ENCODE measurements at places on chromosomes 2 and 18. TPM values are rescaled to one million over a fixed set of nuclear protein-coding genes. Genes with fewer than 3 reads are reported as not detected.

The CPLX4 gene
- total RNA-seq, result not detected

The ATP6V1C2 gene
- 0.04 TPM for total RNA-seq

The UBXN2A gene
- total RNA-seq, result 10.0 TPM

The STAT4 gene
- total RNA-seq, result 4.3 TPM

The FBXO36 gene
- total RNA-seq, result 5.3 TPM

The RPIA gene
- total RNA-seq, result 7.9 TPM

The MEP1B gene
- not detected for total RNA-seq

The OR6B2 gene
- not detected for total RNA-seq

The LOXL3 gene
- total RNA-seq, result 2.0 TPM

The DES gene
- total RNA-seq, result 0.68 TPM

- no peak for DNase-seq
These were observed 152.8 kb downstream of the BCL11A start for GRCh38 chr2:60400462-60401246.

DNA sequence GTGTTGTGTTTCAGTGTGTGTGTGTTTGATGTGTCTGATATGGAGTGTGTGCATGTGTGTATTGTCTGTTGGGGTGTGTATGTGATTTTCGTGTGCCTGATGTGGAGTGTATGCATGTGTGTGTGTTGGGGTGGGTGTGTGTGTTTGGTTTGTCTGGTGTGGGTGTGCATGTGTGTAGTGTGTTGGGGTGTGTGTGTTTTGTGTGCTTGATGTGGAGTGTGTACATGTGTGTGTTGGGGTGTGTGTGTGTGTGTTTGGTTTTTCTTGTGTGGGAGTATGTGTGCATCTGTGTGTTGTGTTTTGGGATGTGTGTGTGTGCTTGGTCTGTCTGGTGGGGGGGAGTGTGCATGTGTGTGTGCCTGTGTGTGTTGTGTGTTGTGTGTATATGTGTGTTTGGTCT lies 247.4 kb upstream of the ST6GAL2 start:
- DNase-seq, result no peak

- peak; percentile 70 for DNase-seq
These were observed 32.8 kb upstream of the SLC14A1 start for GRCh38 chr18:45690975-45691815.

DNA sequence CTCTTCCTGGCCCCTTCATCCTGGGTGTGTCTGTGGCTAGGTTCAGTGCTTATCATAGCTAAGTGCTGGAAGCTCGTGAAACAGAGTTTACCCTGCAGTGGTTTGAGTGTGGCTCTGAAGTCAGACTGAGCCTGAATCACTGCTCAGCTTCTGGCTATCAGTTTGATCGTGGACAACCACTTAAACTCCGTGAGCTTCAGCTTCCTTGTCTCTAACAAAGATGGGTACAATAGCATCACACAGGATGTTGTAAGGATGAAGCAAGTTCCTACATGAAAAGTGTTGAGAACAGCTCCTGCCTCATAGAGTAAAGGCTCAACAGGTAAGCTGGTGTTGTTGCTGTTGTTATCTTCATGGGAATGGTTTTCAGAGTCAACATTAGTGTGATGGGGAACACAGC lies 210.3 kb downstream of the CLIP4 start:
- DNase-seq, result no peak

- DNase-seq, result no peak
These were observed 32.9 kb downstream of the EHD3 start for GRCh38 chr2:31266804-31267203.

DNA sequence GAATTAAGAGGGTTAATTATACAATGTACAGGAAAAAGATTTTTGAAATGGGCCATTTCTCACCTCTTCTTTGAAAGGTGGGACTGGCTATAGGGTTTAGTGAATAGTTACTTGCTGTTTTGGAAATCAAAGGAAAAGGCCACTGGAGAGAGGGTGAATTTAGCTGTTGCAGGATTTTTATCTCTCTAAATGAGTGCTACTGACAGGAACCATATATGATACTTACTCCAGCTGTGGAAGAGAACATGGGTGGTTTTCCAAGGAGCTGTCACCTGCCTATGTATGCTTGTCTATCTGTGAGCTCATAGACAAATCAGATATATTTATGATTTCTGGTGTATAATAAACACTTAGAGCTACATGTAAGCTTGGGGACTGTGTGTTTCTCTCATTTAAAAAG lies 430.4 kb downstream of the MTX2 start:
- no peak for DNase-seq

GRCh38 chr2:12068796-12069538 lies 322.5 kb downstream of the LPIN1 start:
- no peak for DNase-seq

DNA sequence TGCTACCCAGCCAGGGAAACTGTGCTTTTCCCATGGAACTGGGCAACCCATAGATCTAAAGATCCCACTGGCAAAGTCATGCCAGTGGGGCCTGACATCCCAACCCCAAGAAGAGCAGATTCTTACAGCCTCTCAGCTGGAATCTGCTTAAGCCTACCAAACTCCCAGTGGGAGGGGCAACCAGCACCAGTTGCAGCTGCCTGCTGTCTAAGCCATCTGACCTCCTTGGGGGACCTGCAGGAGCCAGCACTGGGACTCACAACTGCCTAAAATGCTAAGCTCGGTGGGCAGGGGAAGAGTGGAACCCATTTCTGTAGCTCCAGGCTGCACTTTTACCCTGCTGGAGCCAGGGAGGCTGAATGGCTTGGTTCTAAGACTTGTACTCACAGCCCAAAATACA lies 770.7 kb upstream of the SLC8A1 start:
- no peak for DNase-seq

- DNase-seq, result peak; percentile 80
These were observed 64.0 kb upstream of the CABLES1 start for GRCh38 chr18:23071285-23071684.

- DNase-seq, result no peak
These were observed 49.9 kb downstream of the SNED1 start for GRCh38 chr2:241048149-241048948.

- no peak for DNase-seq
These were observed 101.0 kb downstream of the GPD2 start for GRCh38 chr2:156537141-156537540.

DNA sequence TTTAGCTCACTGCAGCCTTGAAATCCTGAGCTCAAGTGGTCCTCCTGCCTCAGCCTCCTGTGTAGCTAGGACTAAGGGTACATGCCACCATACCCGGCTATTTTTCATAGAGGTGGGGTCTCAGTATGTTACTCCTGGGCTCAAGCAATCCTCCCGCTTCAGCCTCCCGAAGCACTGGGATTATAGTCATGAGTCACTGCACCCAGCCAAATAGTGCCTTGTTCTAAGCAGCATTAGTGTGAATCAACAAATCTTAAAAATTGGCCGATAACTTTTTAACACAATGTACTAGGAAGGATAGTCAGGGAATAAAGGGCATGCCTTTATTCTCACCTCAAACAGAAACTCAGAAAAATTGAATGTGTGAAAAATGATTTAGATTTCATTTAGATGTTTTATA lies 51.6 kb downstream of the XRCC5 start:
- no peak for DNase-seq

DNA sequence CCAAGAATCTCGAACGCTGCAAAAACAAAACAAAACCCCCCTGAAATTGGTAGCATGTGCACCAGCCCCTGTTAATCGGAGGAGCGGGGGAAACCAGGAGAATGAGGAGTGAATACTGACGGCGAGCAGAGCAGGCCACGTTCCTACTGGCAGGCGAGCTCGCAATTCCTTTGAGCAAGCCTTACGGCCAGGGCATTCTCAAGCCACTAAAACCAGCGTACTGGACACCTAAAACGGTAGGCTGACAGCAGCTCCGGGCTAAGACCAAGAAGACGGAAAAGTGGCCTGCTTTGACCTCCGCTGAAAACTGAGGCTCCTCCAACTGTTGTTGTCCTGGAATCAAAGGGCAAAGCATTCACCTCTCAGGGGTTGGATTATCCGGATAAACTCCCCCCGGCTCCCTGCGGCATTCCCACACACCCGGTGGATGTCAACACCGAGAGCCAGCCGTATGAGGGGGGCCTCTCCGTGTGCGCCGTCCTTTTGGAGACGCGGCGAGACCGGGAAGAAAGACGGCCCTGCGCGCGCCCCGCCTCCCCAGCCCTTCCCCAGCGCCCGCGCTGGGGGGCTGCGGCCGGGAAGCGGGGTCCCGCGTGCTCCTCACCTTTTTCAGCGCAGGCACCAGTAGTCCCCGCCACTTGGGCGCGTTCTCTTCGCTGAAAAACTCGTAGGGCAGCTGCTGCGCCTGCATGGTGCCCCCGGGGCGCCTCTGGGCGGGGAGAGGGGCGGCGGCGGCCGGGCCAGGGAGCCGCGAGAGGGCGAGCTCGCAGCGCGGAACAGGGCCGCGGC lies 925 bp downstream of the SOS1 start:
- no peak for DNase-seq

DNA sequence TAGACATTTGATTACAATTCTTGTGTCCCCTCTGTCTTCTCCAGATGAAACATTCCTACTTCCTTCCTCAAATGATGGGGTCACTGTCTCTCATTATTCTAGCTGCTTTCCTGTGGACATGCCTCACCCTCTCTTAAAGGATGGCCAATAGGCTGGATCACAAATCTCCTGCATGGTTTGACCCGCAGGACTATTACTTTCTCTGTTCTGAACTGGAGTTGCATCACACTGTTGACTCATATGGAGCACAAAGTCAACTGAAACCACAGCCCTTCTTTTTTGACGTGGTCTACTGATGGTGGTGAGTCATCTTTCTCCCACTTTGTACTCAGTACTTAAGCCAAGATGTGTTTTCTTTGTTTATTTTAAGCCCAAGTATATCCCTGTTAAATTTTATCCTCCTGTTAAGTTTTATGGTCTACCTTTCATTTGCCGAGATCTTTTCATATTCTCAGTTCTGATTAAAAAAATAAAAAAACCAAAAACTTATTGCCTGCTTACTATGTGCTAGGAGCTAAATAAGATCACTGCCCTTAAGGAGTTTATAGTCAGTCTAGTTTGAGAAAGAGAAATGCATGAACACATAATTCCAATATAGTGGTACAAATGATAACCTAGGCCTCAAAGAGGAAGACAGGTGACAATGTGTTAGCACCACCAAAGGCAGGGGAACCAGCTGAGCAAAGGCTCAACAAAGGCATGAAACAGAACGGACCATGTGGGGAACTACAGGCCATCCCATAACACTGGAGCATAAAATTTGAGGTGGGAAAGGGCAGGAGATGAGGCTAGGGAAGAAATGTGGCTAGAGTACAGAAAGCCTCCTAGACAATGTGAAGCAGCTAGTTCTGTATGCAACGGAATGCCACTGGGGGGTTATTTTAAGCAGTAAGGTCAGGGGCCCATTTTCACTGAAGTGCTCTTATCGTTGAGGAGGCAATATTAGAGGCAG lies 67.6 kb upstream of the ZFP36L2 start:
- peak; percentile 98 for DNase-seq

DNA sequence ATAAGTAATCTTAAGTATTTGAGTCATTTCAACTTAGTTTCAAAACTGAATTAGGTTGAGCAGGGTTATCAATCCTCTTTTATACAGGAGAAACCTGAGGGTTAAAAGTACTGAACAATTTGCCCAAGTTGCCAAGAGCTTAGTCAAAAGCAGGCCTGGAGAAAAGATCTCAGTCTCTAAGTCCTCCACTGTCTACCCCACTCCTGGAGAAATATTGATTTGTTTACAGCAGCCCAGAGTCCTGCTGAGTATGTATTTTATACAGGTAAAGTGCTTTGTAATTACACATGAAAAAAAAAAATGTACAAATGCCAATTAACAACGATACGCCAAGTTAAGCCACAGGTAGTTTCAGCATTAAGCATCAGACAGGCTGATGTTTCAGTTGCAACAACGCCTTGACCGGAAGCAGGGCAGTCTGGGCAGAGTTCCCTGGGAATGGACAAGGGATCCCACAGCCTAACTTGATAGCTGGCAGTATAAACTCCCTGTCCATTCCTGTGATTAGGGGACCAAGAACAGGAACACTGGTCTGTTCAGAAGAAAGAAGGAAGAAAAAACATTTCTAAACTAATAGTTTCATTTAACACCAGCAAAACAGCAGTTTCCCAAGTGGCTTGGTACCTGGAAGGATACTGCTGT lies 132.9 kb downstream of the MYO5B start:
- no peak for DNase-seq

DNA sequence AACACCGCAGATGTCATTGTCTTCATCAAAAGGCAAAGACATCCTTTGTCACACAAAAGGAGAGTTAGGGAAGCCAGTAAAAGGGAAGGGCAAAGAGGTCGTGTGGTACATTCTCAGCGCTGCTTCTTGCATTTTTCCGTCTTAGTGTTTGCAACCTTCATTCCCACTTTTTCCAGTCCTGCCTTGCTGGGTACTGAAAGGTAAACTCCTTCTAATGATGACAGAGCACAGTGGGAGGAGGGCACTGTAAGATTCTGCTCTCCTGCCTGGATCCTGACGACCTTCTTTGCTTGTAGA lies 424.3 kb upstream of the MEX3C start:
- DNase-seq, result no peak

- DNase-seq, result no peak
These were observed 50.0 kb downstream of the ESCO1 start for GRCh38 chr18:21550510-21550970.
